ENCODE measurements at places on chromosomes 6 and 20.

- DNase-seq: no peak
Observed at GRCh38 chr6:74610352-74610751, 595.5 kb downstream of the COL12A1 start.

- no peak for DNase-seq
Observed at GRCh38 chr6:86738078-86738477, 199.2 kb upstream of the HTR1E start.

DNA sequence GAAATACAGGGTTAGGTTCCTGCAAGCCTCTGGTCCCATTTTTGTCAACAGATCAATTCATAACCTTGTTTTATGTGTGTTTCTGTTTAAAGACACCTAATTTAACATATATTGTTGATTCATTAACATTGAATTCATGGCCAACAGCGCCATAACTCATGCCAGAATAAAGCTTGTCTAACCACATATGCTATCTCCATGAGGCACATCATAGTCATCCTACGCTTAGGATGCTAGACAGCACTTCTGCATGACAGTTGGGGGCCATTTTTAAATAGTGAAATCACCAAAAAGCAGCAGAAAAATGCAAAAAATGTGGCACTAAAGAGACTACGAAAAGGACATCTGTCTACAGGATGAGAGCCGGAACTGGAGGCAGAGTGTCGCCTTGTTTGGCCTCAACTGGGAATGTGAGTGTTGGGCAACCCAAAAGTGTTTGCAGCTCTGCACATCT, 37.9 kb downstream of the TRAM2 start:
- DNase-seq: peak; percentile 67

DNA sequence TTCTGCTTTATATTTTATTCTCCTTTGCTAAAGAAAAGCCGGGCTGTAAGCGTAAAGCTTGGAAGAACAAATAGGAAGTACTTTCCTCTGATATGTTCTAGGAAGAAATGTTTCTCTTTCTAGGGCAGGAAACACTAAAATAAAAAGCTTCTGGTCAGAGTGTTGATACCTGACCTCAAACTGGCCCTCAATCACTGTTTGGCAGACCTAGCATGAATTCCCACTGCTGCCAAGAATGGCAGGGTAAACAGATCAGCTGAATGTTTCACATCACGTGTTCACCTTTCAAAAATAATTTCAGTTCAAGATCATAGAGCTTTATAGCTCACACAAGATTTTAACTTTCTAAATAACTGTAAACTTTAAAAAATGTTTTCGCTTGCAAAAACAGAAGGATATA, 2.9 kb downstream of the MPC1 start:
- no peak for DNase-seq

DNA sequence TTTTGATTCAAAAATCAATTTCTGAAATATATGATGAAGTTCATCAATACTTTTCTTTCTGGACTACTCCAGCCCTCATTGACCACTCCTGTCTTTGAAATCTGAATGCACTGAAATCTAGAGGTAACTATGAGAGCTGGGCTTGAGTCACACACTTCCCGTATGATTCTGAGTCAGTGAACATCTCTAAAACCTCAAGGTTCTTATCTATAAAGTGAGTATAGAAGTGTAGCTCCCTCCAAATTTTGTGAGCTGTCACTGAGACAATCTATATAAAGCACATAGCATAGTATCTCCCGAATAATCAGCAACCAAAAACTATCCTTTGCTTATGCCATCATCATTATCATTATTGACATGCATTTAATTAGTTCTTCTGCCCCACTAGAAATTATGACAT, 182.4 kb downstream of the TSHZ2 start:
- no peak for DNase-seq

DNA sequence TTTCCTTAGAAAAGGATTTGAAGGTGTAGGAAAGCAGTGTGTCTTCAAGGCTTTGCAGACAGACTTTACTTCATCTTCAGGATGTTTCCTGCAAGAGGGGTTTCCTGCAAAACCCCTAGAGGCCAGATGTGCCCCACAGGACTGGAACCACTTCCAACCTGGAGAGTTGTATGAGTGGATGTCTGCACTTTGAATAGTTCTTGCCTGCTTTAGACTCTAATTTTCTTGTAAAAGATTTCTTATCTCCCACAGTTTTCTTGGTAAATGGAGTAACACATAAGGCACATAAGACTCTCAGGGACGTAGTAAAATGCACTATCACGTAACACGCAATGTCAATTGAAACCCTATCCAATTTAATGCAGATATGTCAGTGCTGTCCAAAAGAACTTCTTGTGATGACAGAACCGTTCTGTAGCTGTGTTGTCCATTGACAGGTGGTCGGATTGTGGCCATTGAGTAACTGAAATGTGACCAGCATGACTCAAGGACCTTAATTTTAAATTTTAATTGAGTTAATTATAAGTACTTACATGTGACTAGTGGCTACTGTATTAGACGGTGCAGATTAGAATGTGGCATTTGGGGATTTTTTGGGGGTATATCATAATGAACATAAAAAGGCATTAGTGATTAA, 118.7 kb downstream of the JARID2 start:
- no peak for DNase-seq

DNA sequence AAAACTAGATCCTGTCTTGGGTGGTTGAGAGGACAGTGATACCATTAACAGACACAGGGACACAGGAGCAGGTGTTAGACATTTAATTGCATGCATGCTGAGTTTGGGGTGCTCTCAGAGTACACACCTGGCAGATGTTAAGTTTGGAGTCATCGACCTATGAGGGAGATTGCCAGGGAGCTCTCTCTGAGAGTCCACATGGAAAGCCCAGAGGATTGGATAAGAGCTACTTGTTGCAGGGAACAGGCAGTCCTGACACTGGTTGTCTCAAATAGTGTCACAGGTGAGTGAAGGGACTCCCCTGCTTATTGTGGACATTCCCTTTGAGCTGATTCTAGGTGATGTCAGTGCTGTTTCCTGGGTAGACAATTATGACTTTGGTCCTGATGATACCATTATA, 3.1 kb downstream of the ATRN start:
- DNase-seq: no peak

DNA sequence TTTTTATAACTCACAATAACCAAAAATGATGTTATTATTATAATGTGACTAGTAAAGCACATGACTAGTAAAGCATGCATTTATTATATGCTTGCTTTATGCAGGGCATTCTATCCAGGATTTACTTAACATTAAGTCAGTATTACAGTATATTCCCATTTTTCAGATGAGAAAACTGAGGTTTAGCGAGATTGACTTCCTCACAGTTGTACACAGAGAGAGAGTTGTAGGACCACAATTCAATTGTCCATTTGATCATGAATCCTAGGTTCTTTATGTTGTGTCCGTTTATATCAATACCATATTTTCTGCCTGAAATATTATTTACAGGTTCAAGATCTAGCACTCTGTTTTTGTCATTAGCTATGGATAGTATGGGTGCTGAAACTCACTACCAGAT, 301.5 kb downstream of the PRL start:
- DNase-seq: no peak

GRCh38 chr6:44575644-44576043, 188.1 kb downstream of the CDC5L start:
- DNase-seq: no peak

- no peak for DNase-seq
Observed at GRCh38 chr6:35092362-35093117, 48.6 kb downstream of the TCP11 start.

GRCh38 chr6:85461798-85462170, 11.9 kb downstream of the NT5E start:
- DNase-seq: no peak

DNA sequence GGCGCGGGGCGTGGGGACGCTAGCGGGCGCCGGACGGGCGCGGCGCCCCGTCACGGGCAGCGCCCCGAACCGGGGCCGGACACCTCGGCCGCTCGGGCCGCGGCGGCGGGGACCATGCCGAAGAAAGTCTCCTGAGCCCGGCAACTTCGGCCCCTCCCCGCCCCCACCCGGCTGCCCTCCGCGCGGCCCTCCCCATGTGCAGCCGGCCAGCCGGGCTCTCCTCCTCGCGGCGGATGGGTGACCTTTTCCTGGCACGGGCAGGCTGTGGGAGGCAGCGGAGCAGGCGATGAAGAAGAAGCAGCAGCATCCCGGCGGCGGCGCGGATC, 278 bp downstream of the UST start:
- no peak for DNase-seq

DNA sequence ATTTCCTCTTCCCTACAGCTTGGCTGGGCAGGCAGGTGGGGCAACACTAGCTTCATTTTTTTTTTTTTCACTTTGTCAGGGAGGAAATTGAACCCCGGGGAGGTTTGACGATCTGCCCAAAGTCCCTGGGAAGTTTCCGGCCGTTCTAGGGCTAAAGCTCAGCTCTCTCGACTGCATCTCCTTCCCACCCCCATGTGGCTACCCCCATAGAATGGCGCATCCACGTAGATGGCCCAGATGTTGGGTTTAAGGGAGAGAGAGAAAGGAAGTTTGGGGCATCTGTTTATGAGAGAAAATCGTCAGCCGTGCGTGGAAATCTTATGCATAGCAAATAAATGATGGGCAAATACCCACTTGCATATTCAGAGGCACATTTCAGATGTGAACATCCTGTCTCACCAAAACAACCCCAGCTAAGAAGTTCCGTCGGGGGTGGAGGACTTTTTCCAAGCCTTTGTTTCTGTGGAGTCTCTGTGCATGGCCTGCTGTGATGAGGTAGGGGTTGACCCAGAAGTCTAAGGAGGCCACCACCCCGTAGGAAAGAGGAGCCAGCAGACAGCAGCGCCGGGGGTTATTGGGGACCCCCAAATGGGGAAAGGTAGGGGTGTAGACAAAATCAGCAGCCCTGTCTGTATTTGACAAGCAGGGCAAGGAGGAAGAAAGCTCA, 40.5 kb upstream of the ZNF831 start:
- DNase-seq: no peak

DNA sequence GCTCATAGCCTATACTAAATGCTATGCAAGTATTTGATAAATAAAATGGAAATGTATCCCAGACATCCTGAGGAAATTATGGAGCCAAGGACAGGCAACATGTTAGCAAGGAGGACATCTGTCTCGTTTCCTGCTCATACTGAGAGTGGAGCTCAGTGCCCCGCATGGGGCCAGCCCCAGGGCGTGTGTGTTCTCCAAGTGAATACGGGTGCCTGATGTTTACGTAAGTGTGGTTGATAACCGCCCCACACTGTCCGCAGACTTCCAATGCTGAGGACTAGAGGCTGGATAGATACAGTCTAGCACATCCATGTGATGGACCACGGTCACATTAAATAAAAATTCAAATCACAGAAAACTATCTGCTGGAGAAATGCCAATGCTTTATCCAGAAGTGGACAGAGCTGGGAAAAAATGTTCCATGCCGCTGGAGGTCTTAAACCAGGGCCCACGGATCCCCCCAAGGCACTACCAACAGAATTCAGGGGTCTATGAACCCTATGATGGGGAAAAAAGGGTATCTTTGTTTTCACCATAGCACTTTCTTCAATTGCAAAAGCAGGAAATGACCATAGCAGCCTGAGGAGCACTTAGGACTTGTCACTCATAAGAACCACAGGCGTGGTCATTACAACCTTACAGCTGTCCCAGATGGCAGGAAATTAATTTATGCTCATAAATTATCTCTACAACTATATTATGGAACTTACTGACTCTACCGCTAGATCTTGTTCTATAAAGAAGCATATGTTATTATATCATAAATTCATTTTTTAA, 24.9 kb downstream of the TGM2 start:
- no peak for DNase-seq

DNA sequence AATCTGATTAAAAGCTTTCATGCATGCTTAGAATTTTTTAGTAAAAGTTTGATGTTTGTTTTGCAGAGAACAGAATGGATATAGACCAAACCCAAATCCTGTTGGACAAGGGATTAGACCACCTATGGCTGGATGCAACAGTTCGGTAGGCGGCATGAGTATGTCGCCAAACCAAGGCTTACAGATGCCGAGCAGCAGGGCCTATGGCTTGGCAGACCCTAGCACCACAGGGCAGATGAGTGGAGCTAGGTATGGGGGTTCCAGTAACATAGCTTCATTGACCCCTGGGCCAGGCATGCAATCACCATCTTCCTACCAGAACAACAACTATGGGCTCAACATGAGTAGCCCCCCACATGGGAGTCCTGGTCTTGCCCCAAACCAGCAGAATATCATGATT, 133.6 kb downstream of the NCOA3 start:
- no peak for DNase-seq

GRCh38 chr6:44428682-44429081, 41.2 kb downstream of the CDC5L start:
- no peak for DNase-seq

GRCh38 chr6:140736231-140736630, 1361.8 kb upstream of the CITED2 start:
- no peak for DNase-seq

DNA sequence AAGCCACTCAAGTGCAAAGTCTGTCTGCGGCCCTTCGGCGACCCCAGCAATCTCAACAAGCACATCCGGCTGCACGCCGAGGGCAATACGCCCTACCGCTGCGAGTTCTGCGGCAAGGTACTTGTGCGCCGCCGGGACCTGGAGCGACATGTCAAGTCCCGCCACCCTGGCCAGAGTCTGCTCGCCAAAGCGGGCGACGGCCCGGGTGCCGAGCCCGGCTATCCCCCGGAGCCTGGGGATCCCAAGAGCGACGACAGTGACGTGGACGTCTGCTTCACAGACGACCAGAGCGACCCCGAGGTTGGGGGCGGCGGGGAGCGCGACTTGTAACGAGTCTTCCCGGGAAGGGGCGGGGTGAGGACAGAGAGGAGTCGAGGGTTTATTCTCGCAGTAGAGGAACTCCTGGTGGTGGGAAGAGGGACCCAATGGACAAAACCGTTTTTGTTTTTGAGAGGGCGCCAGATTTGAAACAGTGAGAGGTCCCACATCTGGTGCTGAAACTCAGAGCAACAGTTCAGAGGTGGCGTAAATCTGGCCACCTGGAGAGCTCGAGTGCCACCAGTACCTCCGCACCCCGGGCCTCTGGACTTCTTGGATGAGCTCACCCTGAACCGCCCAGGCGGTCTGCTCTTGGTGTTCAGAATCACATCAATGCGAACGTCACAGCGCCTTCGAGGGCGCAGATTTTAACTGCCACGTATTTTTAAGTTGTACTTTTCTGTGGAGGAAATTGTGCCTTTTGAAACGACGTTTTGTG, 8.0 kb downstream of the PRDM13 start:
- DNase-seq: no peak

- DNase-seq: no peak
Observed at GRCh38 chr20:34888468-34888867, 12.1 kb downstream of the ACSS2 start.

DNA sequence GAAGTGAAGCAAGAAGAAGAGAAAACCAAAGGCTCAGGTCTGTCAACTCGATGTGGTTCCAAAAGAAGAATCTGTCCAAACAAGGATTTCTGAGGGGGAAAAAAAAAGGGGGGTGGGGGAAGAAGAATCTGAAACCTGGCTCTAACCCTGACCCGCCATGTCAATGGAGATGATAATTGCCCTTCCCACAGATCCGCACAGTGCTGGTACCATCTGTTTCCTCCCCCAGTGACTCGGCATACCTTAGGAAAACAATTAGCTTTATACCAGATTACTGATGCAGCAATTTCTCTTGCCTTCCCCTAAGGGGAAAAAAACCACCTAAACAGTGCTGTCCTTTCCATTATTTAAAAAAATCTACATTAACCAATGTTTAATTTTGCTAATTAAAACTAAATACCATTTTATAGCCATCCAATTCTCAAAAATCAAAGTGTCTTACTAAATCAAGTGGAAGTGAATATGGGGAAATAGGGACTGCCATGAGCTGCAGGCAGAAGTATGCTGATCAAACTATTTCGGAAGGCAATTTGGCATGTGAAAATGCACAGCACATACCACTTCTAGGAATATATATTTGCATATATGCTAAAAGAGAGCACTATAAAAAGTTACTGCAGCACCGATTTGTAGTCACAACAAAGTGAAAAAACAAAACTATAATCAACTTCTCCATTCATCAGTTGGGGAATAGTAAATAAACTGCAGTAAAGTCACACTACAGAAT, 46.8 kb downstream of the MAP7 start:
- DNase-seq: no peak
